ENCODE measurements at places on chromosomes 5 and 9.

- no peak for DNase-seq
These were observed 28.3 kb upstream of the UHRF2 start for GRCh38 chr9:6384732-6385131.

DNA sequence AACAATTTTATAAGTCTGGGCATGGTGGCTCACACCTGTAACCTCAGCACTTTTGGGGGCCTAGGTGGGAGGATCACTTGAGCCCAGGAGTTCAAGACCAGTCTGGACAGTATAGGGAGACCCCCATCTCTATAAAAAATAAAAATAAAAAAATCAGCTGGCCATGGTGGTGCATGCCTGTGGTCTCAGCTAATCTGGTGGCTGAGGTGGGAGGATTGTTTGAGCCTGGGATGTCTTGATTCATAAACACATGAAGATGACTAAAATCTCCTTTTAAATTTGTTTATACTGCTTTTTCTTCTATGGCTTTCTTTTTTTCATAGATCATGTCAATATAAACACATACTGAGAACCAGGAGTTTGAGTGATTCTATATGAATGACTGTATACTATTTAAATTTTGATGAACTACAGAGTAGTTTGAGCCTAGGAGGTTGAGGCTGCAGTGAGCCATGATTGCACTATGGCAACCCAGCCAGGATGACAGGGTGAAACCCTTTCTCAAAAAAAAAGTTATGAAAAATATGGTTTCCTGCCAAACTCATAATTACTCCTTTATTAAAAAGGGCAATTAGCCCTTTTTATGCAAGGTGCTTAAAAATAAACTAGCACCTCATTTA is 14.2 kb downstream of the RIC1 start:
- DNase-seq: peak; percentile 24

DNA sequence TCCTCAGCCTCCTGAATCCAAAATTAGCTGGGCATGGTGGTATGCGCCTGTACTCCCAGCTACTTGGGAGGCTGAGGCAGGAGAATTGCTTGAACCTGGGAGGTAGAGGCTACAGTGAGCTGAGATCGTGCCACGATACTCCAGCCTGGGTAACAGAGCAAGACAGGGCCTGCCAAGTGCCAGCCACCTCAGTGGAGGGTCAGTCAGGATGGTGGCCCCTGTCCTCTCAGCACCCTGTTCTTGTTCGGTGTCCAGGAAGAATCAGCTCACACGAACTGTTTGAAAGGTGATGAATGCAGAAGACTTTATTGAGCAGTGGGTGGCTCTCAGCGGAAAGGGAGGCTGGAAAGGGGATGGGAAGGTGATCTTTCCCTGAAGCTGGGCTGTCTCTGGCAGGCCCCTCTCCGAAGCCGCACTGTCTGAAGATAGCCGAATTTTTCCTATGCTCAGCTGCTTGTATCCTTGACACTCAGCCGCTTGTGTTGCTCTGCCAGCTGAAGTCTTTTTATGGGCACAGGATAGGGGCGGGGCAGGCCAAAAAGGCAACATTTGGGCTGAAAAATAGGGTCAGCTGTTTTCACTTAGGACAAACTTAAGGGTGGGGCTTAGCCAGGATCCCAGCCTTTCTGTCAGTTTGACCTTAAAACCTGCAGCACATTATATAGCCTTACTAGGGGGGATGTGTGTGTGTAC is 50.9 kb downstream of the UBE2R2 start:
- DNase-seq: no peak

DNA sequence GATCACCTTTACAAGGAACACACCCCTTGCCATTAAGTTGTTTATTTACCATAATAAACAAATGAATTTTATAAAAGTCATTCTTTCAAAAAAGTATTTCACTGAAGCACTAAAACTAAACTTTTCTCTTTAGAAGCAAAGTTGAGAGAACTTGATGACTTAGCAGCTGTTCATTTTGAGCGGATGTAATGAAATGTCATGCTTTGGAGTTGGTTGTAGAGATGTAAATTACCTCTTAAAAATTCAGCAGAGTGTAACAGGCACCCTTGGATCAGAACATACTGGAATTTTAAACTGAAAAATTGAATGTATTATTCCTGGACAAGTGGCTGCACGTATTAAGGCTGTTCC is 617.2 kb downstream of the PDE4D start:
- DNase-seq: no peak

GRCh38 chr9:127975376-127976315 is 5.1 kb downstream of the EEIG1 start:
- DNase-seq: no peak

DNA sequence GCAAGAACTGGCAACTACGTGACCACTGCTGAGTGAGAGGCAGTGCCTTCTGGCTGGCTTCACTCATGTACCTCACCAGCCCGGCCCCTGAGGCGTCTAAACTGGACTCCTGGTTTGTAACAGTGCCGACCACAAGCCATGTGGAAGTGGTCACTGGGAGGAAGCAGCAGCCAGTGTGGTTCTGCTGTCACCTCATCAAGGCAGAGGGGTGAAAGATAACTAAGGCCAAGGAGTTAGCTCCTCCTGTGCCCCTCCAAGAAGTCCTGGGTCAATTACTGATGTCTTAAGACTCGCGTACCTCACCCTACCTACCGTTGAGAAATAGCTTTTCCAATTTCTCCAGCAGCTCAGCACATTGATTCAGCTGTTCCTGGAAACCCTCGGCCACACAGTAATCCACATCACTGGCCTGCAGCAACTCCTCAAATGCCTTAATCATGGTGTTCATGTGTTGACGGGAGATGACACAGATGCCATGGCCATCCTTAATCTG is 142.9 kb downstream of the CDK5RAP2 start:
- DNase-seq: peak; percentile 36

- DNase-seq: peak; percentile 37
These were observed 190.6 kb downstream of the MPDZ start for GRCh38 chr9:13088720-13089427.

DNA sequence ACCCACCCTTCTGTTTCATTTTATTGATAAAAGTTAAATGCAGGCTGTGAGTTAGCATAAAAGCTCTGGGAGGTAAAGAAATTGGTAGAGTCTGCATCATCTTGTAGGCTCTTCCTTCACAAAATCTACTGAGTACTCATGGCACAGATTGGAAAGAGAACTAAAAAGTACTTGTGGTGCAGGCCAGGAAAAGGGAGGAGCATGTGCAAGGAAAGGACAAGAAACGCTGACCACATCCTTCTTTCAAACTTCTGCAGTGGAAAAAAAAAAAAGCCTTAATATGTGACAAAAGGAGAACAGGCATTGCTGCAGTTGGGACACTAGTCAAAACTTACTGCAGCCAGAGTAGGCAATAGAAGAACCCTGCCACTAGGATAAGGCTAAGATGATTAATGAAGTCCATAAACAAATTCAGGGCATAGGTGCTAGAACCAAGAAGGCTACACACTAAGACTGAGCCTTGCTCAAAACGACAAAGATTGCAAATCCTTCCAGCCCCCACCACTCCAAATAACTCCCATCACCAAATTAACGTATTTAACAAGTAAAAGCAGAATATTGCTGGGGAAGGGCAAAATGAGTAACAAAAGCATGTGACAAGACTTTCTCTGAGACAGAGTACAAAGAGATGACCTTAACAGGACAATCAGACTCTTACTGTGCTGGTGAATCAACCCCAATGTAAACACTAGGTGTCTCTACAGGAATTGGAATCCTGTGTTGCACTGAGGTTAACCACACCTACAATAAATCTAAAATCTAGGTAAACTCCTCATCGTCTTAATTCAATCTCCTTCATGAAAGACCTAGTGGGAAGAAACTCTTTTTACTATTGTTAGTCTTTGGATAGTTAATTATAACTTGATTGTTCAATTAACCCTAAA is 1024.8 kb downstream of the TLE1 start:
- no peak for DNase-seq

- no peak for DNase-seq
These were observed 101.2 kb downstream of the PARP8 start for GRCh38 chr5:50767588-50767987.

GRCh38 chr5:93868851-93869250 is 127.5 kb upstream of the POU5F2 start:
- DNase-seq: no peak
